ENCODE measurements at places on chromosomes 11 and 22.

DNA sequence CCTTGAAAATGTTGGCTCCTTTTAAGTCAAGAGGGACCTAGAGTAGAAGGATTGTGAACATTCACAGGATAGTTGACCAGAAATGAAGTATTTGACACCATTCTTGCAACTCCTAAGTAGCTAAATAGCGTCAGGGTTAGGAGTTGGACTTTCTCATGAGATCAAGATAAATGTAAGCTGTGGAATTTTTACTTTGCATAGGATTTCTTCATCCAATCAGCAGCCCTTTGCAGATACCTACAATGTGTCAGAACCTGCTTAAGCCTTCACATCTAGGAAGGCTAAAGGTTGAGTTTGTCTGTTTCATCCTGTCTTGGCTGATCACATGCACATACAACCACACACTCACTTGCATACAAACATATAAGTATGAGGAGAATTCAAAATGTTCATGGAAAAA is 32.3 kb downstream of the CD44 start:
- DNase-seq = no peak

GRCh38 chr22:25745341-25746011 is 3.5 kb downstream of the MYO18B start:
- no peak for DNase-seq

- DNase-seq = no peak
These were observed 55.5 kb upstream of the GRAMD1B start for GRCh38 chr11:123374622-123374968.

DNA sequence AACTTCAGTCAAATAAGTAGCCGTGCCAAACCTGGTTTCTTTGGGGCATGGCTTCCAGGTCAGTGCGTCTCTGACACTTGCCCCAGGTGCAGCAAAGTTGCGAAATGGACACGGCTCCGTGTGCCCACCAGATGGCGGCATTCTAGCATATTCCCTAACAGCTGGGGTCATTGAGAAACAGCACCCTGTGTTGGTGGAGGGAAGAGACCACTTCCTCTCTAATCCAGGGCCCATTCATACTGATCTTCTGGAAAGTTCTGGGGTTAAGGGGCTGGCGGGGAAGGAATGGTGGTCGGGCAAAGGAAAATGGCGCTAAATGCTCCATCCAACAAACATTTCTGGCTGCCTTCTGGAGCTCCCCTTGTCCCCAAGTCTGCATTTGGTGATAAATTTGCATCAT is 141.2 kb upstream of the TIMP3 start:
- DNase-seq = peak; percentile 93

DNA sequence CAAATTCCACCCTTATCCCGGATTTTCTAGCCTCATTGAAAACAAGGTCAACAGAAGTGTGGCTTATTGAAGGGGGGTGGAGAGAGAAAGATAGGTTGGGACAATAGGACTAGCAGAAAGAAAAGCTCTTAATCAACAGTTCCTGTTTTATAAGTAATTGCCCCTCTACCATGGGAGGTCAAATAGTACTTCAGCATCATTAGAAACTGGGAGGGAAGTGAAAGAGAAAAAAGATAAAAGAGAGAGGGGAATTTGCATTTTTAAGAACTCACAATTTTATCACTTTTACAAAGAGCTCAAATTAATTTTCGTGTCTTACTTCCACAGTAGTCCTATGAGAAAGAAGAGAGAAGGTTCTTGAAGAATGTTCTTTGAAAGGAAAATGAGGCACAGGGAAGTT is 89.2 kb downstream of the AMOTL1 start:
- no peak for DNase-seq

- no peak for DNase-seq
These were observed 46.9 kb upstream of the RTL6 start for GRCh38 chr22:44544816-44545433.

DNA sequence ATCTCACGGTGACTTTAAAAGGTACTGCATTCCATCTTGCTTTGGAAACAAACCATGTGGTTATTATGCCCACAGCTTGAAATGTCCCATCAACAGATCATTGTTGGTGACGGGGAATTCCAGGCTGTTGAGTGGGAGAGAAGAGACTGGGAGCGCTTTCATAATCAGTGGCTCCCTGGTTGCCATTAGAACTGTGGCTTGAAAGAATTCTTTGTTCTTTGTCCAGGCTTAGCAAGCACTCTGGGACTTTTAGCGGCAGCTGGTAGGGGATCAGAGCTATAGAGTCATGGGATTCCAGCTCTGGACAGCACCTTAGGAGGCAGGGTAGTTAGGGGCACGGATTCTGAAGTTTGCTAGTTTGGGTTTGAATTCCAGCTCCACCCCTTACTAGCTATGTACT is 22.0 kb downstream of the MMP20 start:
- peak; percentile 98 for DNase-seq

- peak; percentile 45 for DNase-seq
These were observed 136.1 kb downstream of the DCDC1 start for GRCh38 chr11:31233425-31233824.

DNA sequence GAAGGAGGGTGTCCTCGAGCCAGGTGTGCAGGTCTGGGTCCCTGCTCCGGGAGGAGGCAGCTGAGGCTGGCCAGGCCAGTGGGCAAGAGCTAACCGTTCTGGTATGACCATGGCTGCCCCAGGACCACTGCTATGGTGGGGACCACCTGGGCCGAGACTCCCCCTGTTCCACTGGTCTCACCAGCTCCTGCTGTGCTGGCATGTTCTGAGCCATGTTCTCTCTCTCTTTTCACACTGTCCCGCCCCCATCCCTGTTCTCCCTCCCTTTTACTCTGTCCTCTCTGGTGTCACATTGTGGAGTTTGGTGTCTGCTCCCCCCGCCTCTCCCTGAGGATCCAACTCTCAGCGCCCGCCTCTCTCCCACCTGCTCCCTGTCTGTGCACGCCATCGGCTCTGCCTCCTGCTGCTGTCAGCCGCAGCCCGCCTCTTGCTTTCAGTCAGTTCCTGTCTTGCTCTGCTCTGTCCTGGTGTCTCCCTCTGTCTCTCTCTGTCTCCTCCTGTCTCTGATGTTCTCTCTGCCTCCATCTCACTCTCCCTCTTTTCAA is 66.4 kb downstream of the LRRC32 start:
- no peak for DNase-seq

- DNase-seq = no peak
These were observed 40.7 kb upstream of the POU2AF1 start for GRCh38 chr11:111419641-111420327.

GRCh38 chr11:33652431-33652830 is 48.2 kb downstream of the C11orf91 start:
- no peak for DNase-seq

DNA sequence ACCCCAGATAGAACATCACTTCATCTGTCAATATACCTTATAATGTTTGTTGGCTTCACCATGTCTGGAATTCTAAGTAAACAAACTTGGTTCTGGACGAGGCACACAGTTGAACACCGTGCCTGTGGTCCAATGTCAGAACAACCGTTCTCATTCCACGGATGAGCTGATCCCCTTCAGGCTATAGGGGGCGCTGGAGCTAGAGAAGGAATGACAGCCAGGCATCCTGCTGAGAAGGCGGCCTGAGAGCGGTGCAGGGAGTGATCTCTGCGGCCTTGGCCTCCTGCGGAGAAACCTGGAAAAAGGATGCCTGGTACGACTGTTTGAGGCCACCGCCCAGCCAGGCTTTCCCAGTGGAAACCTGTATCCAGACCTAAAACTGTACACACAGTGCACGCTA is 48.7 kb downstream of the FDX1 start:
- peak; percentile 22 for DNase-seq

- DNase-seq = no peak
These were observed 1.6 kb downstream of the PHF21B start for GRCh38 chr22:45008186-45008681.

- no peak for DNase-seq
These were observed 31.2 kb upstream of the MUC5AC start for GRCh38 chr11:1126491-1126926.

- DNase-seq = no peak
These were observed 67.0 kb downstream of the ARHGAP20 start for GRCh38 chr11:110645253-110645652.

- DNase-seq = no peak
These were observed 73.7 kb upstream of the TSPAN18 start for GRCh38 chr11:44652901-44653644.

GRCh38 chr11:17770917-17771316 is 36.3 kb downstream of the KCNC1 start:
- peak; percentile 14 for DNase-seq

DNA sequence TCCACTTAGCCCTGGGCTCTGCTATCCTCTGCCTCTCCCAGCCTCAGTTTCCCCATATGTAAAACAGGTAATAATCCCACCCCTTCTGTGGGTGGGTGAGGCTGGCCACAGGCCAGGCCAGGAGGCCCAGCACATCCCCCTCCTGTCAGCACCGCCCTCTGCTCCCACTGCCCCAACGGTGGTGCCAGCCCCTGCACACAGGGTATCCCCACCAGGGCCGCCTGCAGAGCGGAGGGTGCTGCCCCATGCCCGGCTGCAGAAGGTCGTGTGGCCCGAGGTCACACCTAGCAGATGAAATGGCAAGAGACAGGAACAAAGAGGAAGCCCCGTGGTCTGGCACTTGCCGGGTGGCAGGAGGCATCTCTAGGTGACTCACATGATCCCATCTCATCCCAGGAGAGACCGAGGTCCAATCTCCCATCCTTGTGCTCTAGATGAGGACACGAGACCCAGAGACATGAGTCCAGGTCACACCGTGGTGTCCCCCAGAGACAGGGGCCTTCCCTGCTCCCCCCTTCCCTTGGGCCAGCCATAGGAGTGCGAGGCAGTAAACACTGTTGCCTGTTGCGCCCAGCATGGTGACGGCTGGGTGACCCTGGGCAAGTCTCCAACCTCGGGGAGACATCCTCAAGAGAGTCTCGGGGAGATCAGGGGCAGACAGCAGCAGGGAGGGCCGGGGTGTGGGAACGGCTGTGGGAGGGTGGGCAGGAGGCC is 27.2 kb upstream of the PPARA start:
- DNase-seq = no peak

- DNase-seq = no peak
These were observed 109.4 kb upstream of the KIRREL3 start for GRCh38 chr11:127109796-127110480.

DNA sequence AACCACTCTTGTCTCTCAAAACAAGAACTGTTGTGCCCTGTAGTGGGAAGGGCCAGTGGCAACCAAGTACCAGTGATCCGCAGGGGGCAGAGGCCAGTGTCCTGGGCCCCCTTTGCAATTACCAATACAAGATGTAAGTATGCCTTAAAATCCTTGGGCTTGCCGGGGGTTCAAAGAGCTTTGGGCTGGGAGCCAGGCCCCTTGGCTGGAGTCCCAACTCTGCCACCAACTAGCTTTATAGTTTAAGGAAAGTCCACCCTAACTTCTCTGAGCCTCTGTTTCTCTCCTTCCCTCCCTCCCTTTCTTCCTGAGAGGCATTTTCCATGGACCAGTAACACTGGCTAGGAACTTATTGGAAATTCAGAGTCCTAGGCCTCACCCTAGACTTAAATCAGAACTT is 15.5 kb downstream of the CLMP start:
- DNase-seq = no peak

DNA sequence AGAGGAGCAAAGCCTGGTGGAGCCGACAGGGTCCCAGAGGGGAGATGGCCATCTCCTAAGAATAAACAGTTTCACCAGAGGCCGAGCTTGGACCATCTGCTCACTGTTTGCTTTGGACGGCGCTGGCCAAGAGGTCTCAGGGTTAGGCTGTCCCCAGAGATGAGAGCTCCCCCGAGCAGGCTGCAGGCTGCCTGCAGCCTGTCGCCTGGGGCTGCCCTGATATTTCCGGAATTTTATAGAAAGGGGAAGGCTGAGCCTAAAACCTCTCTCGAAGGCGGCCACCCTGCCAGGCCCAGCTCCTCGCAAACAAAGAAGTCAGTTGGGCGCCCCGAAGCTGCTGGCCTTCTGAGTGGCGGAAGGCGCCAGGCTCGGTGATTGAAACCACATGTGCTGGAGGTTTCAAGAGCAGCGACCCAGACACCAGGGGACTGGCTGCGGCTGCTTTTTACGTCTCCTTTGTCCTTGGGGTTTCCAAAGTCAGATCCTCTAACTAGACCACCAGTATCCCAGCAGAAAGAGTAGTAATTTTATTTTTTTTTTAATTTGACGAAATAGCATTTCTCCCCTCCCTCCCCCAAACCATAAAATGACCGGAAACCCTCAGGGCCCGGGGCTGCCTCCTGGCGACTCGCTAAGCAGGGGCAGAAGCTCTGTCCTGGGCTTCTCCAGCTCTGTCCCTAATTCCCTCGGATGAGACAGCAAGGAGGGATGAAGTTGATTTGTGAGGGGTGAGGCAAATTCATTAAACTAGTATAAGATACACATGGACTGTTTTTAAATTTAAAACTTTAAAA is 57.4 kb downstream of the CLMP start:
- no peak for DNase-seq

DNA sequence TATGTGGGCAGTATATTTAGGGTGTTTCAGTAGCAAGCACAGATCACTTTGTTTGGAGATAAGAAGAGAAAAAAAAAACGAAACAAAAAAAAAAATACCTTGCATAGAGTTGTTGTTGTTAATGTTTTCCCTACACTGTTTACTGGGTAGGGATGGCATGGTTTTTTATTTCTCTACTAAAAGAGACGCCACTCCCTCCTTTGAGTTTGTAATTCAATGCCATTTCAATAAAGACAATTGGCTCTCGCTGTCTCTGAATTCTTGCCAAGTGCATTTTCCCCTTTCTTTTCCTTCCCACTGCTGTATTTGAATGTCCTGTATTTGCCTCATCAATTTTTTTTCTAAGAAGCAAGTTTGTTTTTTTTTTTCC is 213.9 kb upstream of the UBASH3B start:
- DNase-seq = no peak

- DNase-seq = no peak
These were observed 53.4 kb downstream of the GRAMD1B start for GRCh38 chr11:123483466-123483865.

- no peak for DNase-seq
These were observed 3.6 kb downstream of the PRDX5 start for GRCh38 chr11:64321533-64321932.

GRCh38 chr11:124762624-124763155 is 600 bp upstream of the ESAM start:
- no peak for DNase-seq

GRCh38 chr11:118895093-118896039 is 11.7 kb downstream of the CXCR5 start:
- no peak for DNase-seq

GRCh38 chr11:11480971-11481370 is 127.9 kb upstream of the CSNK2A3 start:
- no peak for DNase-seq

DNA sequence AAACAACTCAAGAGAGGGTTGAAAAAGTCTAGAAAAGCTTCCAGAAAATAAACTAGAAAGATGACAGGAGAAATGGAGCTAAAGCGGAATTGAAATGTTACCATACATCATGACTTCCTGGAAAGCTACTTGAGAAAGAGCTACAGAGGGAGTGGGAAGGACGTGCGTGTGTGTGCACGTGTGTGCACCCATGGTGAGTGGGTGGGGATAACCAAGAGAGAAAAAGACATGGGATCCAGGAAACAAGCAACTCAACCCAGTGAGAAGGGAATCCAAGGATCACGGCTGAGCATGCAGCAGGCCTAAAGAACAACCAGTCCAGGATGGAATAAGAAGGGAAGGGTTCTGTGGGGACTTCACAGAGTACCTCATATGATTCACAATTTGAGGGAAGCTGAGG is 21.6 kb downstream of the APOL1 start:
- no peak for DNase-seq

Data from SK-MEL-5 (cell line).